ENCODE measurements at places on chromosomes 3 and 15.

DNA sequence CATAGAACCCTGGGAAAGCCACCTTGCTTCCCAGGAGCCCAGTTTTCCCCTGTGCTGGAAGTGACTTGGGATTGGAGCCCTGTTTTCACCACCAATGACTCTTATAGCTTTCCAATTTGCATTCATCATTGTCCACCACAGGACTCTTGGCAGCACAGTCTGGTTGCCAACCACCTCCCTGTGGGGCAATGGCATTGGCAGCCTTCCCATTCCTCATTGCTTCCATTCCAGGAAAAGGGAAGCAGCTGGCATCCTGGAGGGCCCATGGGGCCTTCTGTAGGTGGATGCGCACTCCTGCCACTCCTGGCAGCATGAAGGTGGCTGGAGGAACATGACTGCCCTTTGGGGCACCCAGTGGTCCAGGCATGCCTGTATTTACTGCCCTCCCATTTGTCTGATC lies 57.7 kb downstream of the FEM1B start:
- DNase-seq, result peak; percentile 38

DNA sequence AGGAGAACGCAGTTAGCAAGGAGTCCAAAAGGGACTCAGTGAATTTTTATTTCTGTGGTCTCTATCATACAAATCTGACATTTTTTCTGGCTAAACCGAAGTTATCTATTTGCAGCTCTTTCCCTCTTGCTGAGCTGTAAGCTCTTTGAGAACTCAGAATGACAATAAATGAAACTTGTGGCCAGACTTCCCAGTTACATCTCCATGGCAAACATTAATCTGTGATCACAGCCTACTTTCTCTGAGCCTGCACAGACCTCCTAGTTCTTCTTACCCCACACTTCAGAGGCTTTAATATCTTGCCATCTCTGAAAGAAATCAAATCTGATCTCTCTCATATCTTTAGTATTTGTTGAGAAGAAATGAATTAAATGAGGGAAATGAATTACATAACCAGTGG lies 58.0 kb downstream of the PLD1 start:
- DNase-seq, result no peak

DNA sequence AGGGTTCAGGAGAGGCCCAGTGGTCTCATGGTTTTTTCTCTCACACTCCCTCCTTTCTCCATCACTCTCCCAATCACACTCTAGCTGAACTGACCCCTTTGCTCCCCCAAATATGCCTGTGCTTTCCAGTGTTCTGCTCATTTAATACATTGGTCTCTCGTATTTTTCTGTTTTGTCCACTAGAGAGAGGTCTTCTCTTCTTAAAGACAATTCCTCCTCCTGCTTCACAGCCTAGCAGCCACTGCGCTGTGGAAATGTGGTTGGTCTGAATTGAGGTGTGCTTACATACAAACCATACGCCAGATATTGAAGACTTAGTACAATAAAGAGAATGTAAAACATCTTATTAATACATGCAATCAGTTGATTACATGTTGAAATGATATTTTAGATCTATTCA lies 60.6 kb upstream of the XCR1 start:
- DNase-seq, result peak; percentile 59

DNA sequence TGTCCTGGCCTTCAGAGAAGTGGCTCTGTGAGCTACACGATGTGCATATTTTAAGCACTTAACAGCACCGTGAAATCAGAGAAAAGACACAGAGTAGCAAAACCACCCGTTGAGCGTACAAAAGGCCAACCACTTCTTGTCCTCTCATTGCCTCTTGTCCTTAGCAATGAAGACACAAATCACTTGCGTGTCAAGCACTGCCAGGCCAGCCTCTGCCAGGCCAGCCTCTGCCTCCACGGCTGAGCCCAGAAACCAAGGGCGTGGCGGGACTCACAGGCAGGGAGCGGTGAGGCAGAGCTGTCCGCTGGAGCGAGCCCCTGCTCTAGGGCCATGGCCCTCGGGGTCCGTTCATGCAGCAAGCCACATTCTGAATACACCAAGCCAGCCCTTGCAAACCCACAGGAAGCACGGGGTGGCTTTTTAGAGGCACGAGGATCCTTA lies 4.0 kb downstream of the MUC4 start:
- no peak for DNase-seq

DNA sequence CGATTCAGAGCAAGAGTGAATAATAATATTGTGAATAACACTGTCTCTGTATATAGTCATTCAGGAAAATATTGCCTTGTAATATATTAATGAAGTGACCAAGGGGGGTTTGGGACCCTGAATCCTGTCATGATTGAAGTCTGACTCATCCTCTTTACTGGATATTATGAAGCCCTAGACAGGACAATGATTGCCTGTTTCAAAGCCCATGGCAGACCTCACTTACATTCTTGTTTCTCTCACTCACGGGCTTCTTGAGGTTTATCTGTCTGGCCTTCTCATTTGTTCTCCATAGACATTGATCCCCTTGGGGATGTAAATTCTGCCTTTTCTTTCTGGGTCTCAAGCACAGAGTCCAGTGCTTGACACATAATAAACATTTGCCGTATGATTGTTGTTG lies 449.3 kb upstream of the THRB start:
- DNase-seq, result no peak

DNA sequence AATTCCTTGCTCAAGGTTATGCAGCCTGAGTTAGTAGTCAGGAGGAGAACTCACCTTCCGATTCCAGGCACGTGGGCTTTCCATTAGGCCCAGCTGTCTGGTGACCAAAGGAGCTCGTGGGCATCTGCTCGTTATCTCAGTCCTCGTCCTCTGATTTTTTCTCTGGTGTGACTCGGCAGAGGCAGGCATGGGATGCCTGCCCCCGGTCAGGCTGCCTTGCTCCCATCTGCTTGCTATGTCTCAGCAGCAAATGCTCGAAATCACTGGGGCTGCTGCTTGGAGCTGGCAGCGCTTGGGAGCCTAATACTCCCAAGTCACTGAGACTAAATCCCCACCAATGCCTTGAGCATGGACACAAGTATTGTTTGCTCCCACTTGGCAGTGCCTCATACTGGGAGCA lies 84.5 kb upstream of the NMNAT3 start:
- no peak for DNase-seq

DNA sequence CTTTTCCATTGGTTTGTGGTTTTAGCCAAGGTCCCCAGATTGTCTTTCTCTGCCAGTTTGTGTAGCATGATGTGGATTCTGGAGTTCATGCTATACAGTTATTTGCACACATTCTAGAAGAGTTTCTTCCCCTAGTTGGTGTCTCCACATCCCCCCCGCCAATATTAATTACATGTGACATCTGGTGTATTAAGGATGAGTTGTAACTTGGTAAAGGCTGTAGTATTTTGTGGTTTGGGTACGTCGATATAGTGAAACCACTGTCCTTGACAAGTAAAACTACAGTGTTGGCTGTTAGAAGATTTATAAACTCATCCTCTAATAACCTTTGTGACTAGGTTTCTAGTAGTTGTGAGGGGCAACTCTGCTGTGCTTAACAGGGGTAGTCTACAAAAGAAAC lies 23.7 kb upstream of the P4HTM start:
- no peak for DNase-seq

DNA sequence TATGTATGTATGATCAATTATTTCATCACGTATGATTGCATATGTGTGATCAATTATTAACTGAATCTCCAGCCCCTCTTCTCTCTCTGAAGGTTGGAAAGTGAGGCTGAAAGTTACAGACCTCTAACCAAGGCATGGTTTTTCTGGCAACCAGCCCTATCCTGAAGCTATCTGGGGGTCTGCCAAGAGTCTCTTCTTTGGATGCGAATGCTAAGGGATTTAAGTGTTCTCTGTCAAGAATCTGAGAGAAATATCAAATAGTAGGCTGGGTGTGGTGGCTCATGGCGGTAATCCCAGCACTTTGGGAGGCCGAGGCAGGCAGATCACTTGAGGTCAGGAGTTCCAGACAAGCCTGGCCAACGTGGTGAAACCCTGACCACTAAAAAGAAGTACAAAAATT lies 8.1 kb downstream of the NKTR start:
- no peak for DNase-seq

DNA sequence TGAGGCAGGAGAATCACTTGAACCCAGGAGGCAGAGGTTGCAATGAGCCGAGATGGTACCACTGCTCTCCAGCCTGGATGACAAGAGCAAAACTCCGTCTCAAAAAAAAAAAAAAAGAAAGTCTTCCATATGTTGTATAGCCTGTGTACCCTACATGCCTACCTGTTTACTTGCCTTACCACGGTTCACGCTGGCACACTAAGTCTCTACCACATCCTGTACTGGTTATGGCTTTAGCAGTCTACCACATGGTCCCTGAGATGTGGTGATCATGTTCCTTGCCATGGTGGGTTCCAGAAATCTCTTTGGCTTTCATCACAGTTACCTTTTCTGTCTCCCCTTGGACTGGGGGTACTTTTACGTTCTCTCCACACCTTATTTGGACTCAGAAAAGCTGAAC lies 63.8 kb upstream of the TBC1D5 start:
- DNase-seq, result no peak

DNA sequence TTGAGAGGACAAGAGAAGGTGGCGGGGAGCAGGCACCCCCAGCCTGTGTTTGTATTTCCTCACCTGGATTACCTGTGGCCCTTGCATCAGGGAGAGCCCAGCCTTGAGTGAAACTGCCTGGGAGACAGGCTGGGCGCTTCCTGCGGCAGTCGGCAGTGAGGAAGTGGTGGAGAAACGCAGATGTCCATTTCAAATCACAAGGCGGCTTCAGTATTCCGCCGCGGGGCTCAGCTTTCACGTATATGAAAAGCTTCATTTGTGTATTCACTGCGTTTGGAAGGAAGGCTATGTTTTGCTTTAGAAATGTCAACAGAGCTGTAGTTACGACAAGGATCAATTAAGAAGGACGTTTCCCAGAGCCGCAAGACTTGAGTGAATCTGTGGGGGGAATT lies 167.4 kb upstream of the CTDSPL start:
- DNase-seq, result no peak

DNA sequence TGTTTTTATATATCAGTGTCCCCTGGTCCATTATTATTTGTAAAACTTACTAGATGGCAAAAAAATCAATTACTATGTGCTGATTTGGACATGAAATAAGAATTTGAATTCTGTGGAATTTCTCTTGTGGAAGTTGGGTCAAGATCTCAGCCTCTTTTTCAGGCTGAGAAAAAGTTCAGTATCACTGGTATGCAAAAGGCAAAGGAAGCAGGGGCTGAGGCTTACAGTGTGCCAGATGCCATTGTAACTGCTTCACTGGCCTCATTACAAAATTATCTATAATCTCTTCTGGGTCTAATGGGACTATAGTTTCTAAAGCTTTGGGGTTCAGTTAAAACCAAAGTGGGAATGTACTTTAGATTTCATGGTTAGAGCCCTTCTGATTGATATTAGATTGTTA lies 125.9 kb upstream of the SLC7A14 start:
- DNase-seq, result no peak

DNA sequence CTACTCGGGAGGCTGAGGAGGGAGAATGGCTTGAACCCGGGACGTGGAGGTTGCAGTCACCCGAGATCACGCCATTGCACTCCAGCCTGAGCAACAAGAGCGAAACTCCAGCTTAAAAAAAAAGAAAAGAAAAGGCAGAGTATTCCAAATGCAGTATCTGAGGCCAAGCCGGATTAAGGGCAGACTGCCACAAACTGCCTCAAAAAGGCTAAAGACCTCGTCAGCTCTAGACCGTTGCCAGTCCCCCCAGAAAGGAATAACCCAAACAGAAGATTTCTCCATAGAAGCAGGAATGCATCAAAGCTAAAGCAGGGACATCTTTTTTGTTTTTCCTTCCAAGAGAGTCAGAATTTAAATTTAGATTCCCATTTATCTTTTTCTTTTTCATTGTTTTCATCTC lies 72.9 kb downstream of the TM4SF4 start:
- DNase-seq, result peak; percentile 93

GRCh38 chr3:87822563-87822962 lies 236.2 kb downstream of the CGGBP1 start:
- no peak for DNase-seq

DNA sequence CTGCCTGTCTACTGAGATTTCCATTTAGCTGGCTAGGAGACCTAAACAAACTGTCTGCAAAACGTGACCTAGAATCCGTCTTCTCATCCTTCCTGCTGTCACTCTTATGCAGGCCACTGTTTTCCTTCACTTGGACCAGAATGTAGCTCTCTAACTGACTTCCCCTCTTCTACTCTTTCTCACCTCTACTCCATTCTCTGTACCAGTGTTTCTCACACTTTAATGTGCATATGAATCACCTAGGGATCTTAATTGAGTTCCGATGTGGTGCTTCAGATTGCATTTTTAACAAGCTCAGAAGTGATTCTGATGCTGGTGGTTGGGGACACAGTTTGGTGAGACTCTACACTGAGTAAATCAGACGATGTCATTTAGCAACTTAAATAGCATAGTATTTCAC lies 1.6 kb upstream of the GBE1 start:
- no peak for DNase-seq

DNA sequence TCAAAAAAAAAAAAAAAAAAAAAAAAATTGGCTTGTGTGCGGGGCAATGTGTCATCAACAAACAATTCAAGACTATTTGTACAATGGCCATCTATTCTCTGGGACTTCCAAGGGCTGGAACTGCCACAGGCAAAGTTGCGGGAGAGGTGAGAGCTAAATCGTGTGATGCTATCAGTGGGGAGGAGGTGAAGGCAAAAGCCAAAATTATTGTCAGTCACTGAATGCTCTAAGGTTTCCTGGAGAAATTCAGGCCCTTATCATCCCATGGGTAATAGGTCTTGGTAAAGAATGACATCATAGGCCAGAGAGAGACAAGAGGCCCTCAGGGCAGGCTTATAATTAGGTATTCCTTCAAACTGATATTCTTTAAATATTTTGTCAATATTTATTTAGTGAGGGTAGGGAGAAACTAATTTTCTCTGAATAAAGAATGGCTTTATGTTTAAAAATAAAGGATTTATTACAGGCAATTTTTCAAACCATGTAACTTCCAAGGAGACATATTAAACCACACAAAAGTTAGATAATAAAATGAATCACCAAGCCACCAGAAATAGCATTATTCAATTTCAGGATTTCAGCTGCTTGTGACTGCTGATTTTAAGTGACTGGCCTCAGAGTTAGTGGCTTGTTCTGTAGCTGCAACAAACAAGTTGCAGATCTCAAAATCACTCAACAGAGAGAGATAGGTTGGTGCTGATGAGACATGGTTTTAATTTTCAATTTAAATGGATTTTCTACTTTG lies 226.3 kb upstream of the MRPL3 start:
- no peak for DNase-seq

DNA sequence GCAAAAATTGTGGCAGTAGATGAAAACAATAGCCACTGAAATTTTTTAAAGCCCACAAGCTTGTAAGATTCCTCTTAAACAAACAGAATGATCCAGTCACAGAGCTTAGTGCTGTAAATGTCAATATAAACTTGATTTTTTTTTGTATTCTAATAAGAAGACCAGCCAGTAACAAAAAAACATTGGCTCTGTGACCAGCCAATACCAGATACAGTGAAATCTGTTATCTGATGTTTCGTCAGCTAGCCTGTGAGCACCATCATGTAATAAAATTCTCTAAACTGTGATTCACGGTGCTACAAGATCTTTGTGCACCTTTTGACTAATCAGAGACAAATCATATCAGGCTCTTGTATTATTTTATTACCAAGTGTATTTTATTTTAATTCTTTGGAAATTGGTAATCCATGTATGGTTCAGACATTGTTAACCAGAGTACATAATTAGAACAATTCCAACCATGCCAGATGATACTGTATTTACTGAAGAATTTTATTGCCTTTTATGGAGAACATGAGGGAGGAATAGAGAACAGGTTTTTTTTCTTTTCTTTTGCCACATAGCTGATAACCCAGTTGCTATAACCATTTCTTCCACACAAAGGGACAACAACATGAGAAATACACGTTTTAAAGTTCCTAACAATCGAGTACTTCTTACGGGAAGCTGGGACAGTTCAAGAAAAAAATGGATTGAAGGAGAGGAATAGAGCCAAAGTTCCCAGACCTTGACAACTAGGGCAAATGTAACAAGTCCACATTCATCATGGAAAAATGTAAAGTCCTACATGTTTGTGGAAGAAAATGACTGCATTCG lies 71.9 kb downstream of the FILIP1L start:
- DNase-seq, result peak; percentile 91
